EL (cell line): ENCODE measurements at places on chromosomes 13 and 19.
A peak's percentile ranks its signal among the peaks of the same experiment; 100 is the strongest.

DNA sequence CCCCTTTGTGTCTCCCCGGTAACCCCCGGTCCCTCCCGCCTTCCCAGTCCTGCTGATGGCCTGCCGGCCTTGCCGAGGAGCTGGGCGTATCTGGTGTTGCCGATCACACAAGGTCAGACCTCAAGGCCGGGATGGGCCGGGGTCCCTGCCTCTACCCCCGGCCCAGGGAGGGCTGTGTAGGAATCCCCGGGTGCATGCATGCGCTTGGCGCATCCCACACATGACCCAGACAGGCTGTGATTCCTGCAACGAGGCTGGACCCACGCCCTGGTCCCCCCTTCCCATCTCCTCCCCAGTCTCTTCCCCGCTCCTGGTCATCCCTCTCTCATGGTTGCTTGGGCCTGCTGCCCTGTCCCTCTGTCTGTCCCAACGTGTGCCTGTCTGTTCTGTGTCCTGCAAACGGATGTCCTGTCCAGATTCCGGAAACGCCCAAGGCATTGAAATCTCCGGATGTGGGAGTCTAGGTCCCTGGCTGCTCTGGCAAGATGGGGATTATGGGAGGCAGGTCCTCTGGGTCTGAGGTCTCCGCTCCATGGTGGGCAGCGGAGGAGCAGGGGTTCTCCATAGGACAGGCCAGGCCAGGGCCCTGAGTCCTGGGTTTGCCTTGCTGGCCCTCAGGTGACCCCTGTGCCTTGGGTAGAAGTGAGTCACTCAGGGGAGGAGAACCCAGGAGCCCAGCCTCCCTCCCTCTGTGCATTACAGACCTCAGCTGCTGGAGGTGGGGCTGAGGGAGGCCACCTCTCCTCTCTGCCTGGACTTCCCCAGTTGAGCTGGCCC is 1.6 kb downstream of the PKN1 start:
- DNase-seq, result peak; percentile 76

GRCh38 chr19:2804156-2805004 is 15.3 kb upstream of the ZNF554 start:
- no peak for DNase-seq

DNA sequence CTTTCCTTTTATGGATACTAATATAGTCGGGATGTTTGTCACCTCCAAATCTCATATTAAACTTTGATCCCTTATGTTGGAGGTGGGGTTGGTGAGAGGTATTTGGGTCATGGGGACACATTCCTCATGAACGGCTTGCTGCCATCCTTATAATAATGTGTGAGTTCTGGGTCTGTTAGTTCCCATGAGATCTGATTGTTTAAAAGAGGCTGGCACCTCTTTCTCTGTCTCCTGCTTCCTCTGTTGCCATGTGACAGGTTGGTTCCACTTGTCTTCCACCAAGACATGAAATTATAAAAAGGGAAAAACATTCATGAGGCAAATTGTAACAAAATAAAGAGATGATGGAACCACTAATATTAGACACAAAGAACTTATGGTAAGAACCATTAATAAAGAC is 107.8 kb upstream of the ATXN8OS start:
- DNase-seq, result no peak

DNA sequence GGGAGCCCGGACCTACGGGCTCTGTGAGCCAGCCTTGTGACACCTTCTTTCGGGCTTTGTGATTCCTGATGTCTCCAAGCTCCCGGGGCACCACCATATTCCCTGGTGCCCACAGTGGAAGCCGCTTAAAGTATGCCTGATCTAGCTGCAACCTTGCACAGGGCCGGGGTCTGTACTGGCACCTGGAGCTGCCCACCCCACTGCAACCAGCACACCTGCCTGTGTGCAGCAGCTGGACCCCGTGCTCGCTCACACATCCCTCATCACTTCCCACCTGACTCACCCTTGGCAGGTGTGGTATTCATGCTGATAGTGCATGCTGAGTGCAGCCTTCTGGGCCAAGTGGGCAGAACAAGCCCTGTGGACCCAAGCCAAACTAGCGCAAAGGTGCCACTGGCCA is 1981.1 kb upstream of the PCDH20 start:
- DNase-seq, result no peak

DNA sequence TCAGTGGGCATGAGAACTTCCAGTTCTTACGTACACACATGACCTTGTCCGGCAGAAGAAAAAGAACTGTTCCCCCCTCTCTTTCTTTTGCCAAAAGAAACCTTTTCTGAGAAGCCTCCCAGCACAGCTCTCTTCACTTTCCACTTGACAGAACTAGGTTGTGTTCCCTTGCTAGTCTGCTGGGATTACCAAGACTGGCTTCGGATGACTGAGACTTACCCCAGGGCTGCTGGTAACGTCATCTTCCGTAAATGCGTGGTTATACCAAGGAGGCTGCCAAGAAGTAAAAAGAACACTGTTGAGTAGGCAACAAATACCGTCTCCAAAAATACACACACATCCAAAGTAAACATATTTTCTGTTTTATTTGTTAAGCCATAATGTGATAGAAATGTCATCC is 908.2 kb downstream of the EFNB2 start:
- no peak for DNase-seq

DNA sequence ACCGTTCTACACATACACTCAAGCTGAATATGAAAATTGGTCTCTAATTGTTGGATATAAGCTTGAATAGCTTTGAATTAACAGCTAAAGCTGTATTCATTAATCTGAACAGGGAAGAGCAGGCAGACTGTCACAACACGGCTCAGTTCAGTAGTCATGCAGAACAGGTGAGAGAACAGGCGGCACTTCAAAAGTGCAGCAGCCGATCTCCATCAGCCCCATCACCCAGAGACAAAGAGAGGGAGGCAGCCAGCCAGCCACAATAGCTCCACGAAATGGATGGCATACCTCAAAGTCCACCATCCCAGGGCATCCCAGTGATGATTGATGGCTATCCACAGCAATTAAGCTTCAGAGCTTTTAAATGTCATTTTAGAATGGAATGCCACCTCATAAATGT is 419.2 kb downstream of the OLFM4 start:
- no peak for DNase-seq

GRCh38 chr19:40908976-40909375 is 26.9 kb upstream of the CYP2A7 start:
- no peak for DNase-seq

GRCh38 chr13:28237944-28238343 is 99.6 kb downstream of the PAN3 start:
- no peak for DNase-seq

DNA sequence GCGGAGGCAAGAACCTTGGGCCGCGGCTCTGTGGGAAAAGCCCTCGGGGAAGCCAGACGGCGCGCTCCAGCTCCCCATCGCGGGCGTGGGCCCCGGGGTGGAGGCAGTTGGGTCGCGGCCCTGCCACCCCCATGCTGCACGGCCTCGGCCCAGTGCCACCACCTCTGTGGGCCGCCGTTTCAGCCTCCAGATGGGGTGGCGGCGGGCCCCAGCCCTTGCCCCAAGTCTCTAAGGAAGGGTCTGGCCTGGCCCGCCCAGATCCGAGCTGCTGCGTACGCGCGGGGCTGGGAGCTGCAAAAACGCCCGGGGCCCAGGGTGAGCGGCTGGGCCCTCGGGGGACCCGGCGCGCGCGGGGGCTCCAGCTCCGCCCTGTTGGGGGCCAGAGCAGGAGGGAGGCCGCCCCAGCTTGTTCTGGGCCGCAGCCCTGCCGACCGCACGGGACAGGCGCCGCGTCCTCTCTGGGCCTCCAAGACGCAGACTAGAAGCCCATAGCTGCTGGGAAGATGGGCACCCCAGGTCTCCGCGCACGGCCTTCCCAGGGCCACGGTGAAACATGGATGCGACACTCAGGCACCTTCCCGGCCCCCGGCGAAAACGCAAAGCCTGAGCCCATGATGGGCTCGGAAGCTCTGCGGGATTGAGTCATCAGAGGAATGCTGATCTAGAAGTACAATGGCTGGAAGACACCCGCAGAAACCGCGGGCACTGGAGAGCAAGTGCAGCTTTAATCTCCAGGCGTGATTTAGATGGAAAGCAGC is 110.1 kb downstream of the KCTD15 start:
- DNase-seq, result peak; percentile 52

GRCh38 chr19:919199-920050 is 2.3 kb downstream of the KISS1R start:
- no peak for DNase-seq

DNA sequence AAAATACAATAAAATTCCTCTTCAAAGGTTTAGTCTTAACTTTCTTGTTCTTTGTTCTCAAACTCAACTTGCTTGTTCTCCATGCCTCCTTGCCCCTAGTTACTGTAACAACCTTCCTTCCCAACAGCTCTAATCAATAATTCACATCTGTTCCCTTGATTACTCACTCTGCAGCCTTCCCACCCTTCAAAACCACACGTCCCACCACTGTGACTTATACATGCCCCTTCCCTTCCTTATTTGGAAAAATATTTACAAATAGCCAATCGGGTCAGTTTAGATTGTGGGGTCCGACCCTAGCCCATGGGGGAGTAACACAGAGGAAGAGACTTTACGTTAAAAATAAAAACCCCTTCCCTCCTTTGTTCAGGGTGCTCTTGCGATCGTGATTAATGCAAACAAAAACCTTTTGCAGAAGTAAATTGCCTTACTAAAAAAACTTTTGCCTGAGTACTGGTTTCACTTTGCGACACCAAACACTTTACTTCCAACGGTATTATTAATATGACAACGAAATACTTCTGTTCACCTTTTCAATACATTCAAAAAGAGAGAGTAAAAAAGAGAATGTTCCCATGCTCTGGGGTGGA is 512 bp upstream of the ZNF93 start:
- DNase-seq, result peak; percentile 82

GRCh38 chr13:29621051-29621800 is 25.7 kb upstream of the SLC7A1 start:
- DNase-seq, result peak; percentile 80

DNA sequence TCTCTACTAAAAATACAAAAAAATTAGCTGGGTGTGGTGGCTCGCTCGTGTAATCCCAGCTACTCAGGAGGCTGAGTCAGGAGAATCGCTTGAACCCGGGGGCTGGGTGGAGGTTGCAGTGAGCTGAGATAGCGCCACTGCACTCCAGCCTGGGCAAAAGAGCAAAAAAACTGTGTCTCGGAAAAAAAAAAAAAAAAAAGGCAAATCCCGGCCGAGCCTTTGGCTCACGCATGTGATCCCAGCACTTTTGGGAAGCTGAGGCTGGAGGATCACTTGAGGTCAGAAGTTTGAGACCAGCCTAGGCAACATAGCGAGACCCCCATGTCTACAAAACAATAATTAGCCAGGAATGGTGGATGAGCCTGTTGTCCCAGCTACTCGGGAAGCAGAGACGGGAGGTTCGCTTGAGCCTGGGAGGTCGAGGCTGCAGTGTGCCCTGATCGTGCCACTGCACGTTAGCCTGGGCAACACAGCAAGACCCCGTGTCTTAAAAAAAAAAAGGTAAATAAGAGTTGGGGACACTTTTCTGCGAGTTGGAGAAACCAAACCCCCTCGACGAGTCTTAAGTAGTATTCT is 574 bp upstream of the GPX4 start:
- no peak for DNase-seq

GRCh38 chr19:12984143-12984627 is 11.1 kb upstream of the NFIX start:
- no peak for DNase-seq

- no peak for DNase-seq
Measured at GRCh38 chr13:76570510-76570971, 315.7 kb downstream of the KCTD12 start.

- no peak for DNase-seq
Measured at GRCh38 chr13:75400775-75401174, 81.2 kb downstream of the TBC1D4 start.

DNA sequence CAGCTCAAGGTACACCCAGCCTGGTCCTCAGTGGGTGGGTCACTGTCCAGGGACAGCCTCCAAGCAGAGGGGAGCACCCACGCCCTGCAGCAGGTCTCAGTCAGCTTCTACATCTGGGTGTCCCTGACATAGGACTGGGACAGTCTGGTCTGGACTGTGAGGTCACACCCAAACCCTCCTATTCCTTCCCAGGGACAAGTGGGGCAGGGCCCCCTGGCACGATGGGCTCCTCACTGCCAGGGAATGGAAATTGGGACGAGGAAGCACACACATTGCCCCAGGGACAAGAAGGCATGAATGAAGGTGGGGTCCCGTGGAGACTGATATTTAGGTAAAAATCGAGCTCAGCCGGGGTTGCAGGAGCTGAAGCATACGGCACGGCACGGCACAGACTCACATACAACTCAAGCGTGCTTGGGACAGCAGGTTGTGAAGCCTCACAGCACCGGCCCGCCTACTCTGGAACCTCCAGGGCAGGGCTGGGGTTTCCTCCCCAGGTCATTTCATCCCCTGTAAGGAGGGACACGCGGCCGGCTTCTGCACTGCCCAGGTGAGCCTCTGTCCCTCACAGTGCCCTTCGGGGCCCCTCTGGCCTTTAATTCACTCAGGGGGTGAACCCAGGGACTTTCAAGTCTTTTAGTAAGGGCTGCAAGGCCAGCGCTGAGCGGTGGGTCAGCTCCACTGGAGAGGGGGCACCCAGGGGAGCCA is 3.5 kb downstream of the PNMA8B start:
- no peak for DNase-seq

- no peak for DNase-seq
Measured at GRCh38 chr19:35048911-35049411, 7.4 kb downstream of the HPN start.

DNA sequence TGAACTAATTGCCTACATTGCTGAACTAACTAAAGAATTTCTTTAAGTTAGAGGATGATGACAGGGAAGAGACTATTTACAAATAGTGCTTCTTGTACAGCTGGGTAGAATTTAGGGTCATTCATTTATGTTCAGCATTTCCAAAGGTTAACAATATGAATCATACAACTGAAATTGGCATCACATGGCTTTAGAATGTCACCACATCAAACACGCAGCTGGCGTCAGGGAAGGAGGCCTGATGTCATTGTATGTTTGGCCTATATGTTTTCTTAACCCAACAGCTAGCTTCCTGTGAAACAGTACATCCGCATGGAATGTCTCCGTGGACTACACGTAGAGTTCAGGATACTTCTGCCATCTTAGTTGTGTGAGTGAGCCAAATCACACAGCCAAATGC is 99.0 kb upstream of the TNFSF11 start:
- DNase-seq, result no peak

DNA sequence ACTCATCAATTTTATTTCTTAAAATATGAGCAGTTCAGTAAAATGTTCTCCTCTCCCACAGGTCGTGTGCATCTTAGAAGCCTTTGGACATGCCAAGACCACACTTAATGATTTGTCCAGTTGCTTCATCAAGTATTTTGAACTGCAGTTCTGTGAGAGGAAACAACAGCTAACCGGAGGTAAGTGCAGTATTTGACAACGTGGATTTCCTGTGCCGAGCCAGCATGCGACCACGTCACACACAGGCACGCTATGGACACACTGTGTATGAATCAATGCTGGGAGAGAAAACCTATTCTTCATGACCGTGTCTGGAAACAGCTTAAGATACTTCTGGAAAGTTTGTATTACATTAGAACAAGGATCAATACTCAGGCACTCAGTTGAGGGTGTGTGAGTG is 268.5 kb downstream of the MYO16 start:
- DNase-seq, result no peak
